ENCODE measurements at places on chromosomes 1 and 21. TPM values are rescaled to one million over a fixed set of nuclear protein-coding genes. Genes with fewer than 3 reads are reported as not detected.

GRCh38 chr21:39696618-39697017 lies 48.4 kb upstream of the IGSF5 start:
- no peak for DNase-seq

Gene EFCAB14
- 86.8 TPM for total RNA-seq

Gene SPAG17
- 0.36 TPM for total RNA-seq

Gene CCDC17
- total RNA-seq, result 2.2 TPM

DNA sequence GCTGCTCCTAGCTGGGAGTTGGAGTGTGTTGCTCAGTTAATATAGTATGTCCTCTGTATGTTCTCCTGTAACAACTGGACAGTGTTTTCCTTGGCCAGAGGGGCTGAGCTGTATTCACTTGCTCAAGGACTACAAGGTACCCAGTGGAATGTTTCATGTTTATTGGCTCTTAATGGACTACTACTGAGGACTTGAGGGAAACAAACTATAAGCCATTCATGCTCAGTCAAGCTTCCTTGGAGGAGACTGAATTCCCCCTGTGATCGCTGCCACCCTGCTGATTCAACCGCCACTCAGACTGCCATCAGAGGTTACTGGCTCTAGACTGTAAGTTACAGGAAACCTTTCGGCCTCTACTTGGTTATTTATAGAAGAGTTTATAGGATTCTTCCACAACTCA lies 166.6 kb downstream of the ZC3H11B start:
- DNase-seq, result no peak

DNA sequence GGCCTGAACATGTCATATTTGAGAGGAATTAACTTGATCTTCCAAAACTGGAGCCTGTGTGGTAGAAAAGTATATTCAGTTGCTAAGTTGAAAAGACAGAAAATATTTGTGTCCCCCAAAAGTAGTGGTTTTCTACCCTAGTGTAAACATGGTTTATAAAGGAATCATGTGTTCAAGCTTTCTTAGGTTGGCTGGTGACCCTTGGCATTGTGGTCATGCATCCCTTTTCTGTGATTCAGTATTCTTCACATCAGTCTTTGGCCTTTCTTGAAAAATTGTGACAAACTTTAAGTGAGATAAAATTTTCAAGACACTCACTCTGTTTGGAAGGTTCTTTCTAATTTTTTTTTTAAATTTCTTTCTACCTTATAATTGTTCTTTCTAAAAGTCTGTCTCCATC lies 193.2 kb downstream of the DHRS3 start:
- no peak for DNase-seq

GRCh38 chr1:2970311-2971071 lies 50.8 kb upstream of the ACTRT2 start:
- no peak for DNase-seq

Gene ZNF593OS
- not detected for total RNA-seq

- no peak for DNase-seq
Measured at GRCh38 chr1:158425027-158425426, 1.0 kb downstream of the OR10K2 start.

DNA sequence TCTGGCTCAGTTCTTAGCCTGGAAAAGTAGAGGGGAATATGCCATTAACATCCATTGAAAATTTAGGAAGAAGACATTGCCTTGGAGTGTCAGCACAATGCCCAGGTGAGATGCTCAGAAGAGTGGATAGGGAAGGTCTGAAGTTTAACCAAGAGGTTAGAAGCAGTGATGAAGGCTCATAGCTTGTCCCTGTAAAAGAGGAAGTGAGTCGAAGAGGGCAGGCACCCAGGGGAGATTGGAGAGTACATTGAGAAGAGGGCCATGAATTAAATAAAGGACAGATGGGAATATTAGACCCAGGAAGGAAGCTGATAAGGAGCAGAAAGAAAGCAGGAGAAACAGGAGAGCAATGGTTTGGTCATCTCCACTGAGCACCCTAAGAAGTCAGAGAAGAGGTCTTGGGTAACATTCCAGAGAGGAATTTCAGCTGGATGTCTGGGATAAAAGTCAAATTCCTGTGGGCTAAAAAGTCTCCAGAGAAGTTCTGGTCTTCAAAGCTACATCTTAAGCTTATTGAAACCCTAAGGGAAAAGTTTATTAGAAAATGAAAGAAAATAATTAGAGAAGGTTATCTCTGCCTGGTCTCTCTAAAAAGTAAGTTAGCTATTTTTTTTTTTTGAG lies 17.3 kb downstream of the C8B start:
- DNase-seq, result no peak

Gene ACOT11
- total RNA-seq, result 1.9 TPM
